ENCODE measurements at places on chromosomes 5 and 9. TPM values are rescaled to one million over a fixed set of nuclear protein-coding genes. Genes with fewer than 3 reads are reported as not detected.

DNA sequence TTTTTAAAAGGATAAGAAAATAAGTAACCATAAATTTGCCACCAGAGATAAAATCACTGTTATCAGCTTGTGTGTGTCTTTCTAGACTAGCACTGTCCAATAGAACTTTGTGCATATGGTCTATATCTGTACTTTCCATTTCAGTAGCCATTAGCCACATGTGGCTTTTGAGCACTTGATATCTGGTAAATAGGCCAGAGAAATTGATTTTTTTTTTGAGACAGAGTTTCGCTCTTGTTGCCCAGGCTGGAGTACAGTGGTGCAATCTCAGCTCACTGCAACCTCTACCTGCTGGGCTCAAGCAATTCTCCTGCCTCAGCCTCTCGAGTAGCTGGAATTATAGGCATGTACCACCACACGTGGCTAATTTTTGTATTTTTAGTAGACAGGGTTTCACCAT is 17.8 kb downstream of the RBM27 start:
- no peak for DNase-seq
- no peaks in the 10 kb centered on the region for H3K4me1 ChIP-seq
- no peak overlapping the region for H3K4me3 ChIP-seq
- H3K27ac ChIP-seq: no peak overlapping the region

GRCh38 chr9:85054017-85054416 is 384.5 kb downstream of the NTRK2 start:
- no peaks in the 10 kb centered on the region for H3K36me3 ChIP-seq
- H3K27me3 ChIP-seq: no peaks in the 10 kb centered on the region
- H3K4me1 ChIP-seq: no peaks in the 10 kb centered on the region
- no peak overlapping the region for H3K4me3 ChIP-seq
- H3K27ac ChIP-seq: no peak overlapping the region

- no peak overlapping the region for H3K4me3 ChIP-seq
- no peaks in the 10 kb centered on the region for H3K4me1 ChIP-seq
- H3K27ac ChIP-seq: no peak overlapping the region
- no peaks in the 10 kb centered on the region for H3K36me3 ChIP-seq
Measured at GRCh38 chr9:76605321-76605900, 146.4 kb downstream of the GCNT1 start.

GRCh38 chr5:82416512-82416911 is 138.4 kb upstream of the RPS23 start:
- no peaks in the 10 kb centered on the region for H3K27me3 ChIP-seq
- DNase-seq: no peak
- H3K27ac ChIP-seq: no peak overlapping the region
- no peaks in the 10 kb centered on the region for H3K4me1 ChIP-seq
- no peaks in the 10 kb centered on the region for H3K36me3 ChIP-seq
- H3K4me3 ChIP-seq: no peak overlapping the region

DNA sequence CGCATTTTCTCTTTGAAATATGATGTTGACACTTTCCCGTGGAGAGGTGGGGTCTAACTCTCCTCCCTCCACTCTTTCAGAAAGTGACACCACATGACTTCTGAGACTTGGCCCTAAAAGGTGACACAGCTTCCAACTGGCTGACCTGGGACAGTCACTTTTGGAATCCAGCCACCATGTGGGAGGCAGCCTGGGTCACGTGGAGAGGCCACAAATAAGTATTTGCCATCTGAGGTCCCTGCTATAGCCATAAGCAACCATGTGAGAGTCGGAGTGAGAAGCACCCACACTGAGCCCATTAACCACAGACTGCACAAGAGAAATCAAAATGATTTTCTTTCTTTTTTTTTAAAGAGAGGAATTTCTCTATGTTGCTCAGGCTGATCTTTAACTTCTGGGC is 4.1 kb upstream of the PHYKPL start:
- H3K27me3 ChIP-seq: no peaks in the 10 kb centered on the region
- H3K36me3 ChIP-seq: no peaks in the 10 kb centered on the region

DNA sequence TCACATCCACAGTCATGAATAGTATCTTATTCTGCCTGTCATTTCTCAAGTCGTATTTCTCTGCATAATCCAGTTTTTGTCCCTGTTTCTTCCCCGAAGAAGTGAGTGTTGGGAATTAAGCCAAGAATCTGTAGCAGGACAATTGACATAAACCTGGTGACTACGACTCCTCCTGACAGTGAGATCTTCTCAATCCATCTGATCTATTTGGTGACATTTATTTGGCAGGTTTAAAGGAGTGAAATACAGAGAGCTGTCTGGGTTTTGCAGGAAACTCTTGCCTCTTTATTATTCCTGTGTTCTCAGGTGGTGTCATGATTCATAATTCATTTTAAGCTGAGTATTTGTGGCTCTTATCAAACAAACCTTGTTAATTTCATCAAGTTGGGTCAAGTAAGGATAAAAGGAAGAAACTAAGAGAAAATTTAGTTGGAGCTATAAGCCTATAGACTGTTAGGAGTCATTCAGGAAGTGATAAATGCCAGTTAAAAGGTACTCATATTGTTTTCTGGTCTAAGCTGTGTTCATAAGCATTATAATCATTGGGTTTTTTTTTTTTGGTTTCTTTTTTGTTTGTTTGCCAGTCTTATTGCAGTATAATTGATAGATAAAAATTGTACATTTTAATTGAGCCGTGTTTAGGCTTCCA is 95.9 kb upstream of the PCSK1 start:
- H3K27me3 ChIP-seq: no peaks in the 10 kb centered on the region
- no peaks in the 10 kb centered on the region for H3K4me1 ChIP-seq
- DNase-seq: no peak
- H3K4me3 ChIP-seq: no peak overlapping the region
- no peaks in the 10 kb centered on the region for H3K36me3 ChIP-seq

GRCh38 chr5:125928663-125929062 is 494.5 kb upstream of the GRAMD2B start:
- H3K36me3 ChIP-seq: peaks cover 10% of the 10 kb centered on the region
- no peaks in the 10 kb centered on the region for H3K4me1 ChIP-seq
- no peak overlapping the region for H3K4me3 ChIP-seq
- H3K27ac ChIP-seq: no peak overlapping the region
- DNase-seq: no peak

DNA sequence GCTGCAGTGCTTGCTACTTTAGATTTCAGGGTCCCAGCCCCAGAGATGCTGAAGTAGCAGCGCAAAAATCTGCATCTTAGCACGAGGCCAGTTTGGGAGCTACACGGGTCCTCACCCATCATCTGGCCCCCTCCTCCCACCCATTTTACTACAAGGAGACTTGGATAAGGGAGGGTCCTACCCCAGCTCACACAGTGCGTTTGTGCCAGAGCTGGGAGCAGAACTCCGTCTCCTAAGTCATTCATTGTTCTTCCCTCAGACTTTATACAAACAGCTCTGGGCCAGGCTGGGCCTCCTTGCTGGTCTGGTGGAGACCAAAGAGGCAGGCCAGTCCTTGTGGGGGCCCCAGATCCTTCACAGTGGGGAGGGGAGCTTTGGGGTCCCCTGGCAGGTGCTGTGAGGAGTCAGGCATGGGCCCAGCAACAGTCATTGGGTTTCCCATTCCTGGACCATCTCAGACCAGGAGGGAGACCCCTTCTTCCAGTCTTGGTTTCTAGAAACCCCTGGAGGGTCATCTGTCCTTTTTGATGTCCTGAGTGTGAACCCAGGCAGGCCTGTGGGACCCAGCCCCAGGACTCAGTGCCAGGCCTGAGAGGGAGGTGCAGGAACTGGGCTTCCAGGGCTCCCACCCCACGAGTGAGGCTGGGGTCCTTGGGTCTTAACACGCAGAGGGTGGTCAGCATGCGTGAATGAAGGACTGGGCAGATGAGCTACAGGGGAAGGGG is 2.3 kb upstream of the IL17B start:
- H3K27me3 ChIP-seq: no peaks in the 10 kb centered on the region
- H3K27ac ChIP-seq: no peak overlapping the region
- H3K36me3 ChIP-seq: no peaks in the 10 kb centered on the region
- 0 out of 3 replicates have a peak overlapping the region, but pooled peaks have one; percentile 46 for H3K4me3 ChIP-seq
- DNase-seq: no peak

DNA sequence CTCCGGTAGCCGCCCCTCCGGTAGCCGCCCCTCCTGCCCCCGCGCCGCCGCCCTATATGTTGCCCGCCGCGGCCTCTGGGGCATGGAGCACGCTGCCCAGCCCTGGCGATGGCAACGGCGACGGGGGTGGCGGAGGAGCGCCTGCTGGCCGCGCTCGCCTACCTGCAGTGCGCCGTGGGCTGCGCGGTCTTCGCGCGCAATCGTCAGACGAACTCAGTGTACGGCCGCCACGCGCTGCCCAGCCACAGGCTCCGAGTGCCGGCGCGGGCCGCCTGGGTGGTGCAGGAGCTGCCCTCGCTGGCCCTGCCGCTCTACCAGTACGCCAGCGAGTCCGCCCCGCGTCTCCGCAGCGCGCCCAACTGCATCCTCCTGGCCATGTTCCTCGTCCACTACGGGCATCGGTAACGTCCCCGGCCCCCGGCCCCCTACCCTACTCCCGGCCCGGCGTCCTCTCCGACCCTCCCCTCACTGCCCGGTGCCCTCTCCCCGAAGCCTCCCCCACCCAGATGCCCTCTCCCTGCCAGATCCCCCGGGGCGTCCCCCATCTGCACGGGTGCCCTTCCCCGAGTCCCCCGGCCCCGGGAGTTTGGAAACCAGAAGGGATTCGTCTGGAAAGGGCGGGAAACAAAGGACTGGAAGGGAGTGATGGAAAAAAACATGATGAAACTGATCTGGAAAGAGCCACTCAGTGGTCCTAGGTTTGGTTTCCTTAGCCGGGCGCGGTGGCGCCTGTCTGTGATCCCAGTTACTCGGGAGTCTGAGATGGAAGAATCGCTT is 417 bp downstream of the SRD5A1 start:
- H3K27me3 ChIP-seq: no peaks in the 10 kb centered on the region
- H3K36me3 ChIP-seq: peaks cover 38% of the 10 kb centered on the region
- H3K4me3 ChIP-seq: peak overlapping the region; percentile 99
- peak; percentile 56 for DNase-seq
- H3K27ac ChIP-seq: no peak overlapping the region

GRCh38 chr9:93567271-93567959 is 9.0 kb upstream of the PHF2 start:
- H3K4me3 ChIP-seq: peak overlapping the region; percentile 72
- no peak for DNase-seq
- H3K36me3 ChIP-seq: peaks cover 18% of the 10 kb centered on the region
- no peak overlapping the region for H3K27ac ChIP-seq
- no peaks in the 10 kb centered on the region for H3K4me1 ChIP-seq

DNA sequence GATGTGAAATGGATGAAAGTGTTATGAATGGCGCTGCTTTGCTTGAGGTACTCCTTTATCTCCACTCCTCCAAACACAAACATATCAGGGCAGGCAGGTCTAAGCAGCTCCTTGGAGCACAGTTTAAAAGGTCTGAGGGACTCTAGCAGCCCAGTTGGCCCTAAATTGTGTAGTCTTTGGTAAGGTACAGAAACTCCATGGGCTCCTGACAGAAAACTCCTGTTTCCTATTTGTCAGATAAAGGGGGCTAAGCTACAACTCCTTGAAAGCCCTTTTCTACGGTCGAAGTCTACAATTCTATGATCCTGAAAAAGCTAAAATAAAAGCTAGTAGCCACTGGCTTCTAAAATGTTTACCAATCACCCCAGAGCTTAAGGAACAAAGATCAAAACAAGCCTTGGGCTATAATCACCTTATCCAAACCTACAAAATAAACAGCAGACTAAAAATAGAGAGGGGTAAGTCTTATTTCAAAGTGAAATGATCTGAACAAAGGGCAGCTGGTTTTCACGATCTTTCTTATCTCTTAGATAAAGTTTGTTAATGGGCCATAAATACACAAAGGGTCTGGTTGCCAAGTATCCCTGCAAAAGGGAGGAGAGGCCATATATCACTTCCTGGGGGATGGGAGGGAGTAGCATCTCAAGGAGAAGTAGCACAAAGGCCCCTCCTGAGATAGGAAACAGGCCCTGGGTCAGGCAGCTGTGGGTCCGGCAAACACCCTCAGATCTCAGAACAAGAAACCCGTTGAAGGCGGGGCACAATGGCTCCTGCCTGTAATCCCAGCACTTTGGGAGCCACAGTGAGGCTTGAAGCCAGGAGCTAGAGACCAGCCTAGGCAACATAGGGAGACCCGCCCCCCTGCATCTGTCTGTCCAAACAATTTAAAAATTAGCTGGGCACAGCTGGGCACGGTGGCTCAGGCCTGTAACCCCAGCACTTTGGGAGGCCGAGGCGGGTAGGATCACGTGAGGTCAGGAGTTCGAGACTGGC is 28.3 kb upstream of the DENND4C start:
- no peaks in the 10 kb centered on the region for H3K4me1 ChIP-seq
- no peak overlapping the region for H3K27ac ChIP-seq
- H3K36me3 ChIP-seq: no peaks in the 10 kb centered on the region
- no peaks in the 10 kb centered on the region for H3K27me3 ChIP-seq
- DNase-seq: peak; percentile 32

DNA sequence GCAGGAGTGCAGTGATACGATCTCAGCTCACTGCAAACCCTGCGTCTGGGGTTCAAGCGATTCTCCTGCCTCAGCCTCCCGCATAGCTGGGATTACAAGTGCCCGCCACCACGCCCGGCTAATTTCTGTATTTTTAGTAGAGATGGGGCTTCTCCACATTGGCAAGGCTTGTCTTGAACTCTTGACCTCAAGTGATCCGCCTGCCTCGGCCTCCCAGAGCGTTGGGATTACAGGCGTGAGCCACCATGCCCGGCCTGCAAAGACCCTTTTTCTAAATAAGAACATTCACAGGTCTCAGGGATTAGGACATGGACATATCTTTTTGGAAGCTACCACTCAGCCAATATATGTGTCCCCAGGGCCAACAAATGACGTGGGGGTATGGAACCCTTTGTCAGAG is 49.6 kb upstream of the GFPT2 start:
- no peaks in the 10 kb centered on the region for H3K27me3 ChIP-seq
- H3K36me3 ChIP-seq: no peaks in the 10 kb centered on the region
- H3K27ac ChIP-seq: no peak overlapping the region
- no peaks in the 10 kb centered on the region for H3K4me1 ChIP-seq

GRCh38 chr5:135053278-135053677 is 19.2 kb upstream of the PITX1 start:
- H3K4me1 ChIP-seq: no peaks in the 10 kb centered on the region
- no peak for DNase-seq
- H3K4me3 ChIP-seq: no peak overlapping the region
- H3K27ac ChIP-seq: no peak overlapping the region

GRCh38 chr5:127008300-127008975 is 21.9 kb downstream of the MARCHF3 start:
- no peaks in the 10 kb centered on the region for H3K4me1 ChIP-seq
- H3K36me3 ChIP-seq: no peaks in the 10 kb centered on the region
- no peak overlapping the region for H3K27ac ChIP-seq
- H3K27me3 ChIP-seq: no peaks in the 10 kb centered on the region
- no peak overlapping the region for H3K4me3 ChIP-seq
- no peak for DNase-seq

Gene SOHLH1
- total RNA-seq: not detected

Gene DDX4
- total RNA-seq: not detected

Gene PCDHGA12
- 1.3 TPM for total RNA-seq

Gene CCL19
- not detected for total RNA-seq

Gene TSSK1B
- not detected for total RNA-seq

Gene QRFP
- not detected for total RNA-seq

Gene CDH9
- 0.79 TPM for total RNA-seq

Gene HMHB1
- not detected for total RNA-seq

Gene FBXL7
- 14.6 TPM for total RNA-seq
